ENCODE measurements at places on chromosomes 6 and 20. TPM values are rescaled to one million over a fixed set of nuclear protein-coding genes. Genes with fewer than 3 reads are reported as not detected.

GRCh38 chr6:108841377-108841855 is 6.8 kb upstream of the ARMC2 start:
- DNase-seq, result no peak

- DNase-seq, result no peak
Measured at GRCh38 chr6:14059791-14060436, 57.7 kb upstream of the CD83 start.

The SIRPD gene
- polyA plus RNA-seq, result not detected

DNA sequence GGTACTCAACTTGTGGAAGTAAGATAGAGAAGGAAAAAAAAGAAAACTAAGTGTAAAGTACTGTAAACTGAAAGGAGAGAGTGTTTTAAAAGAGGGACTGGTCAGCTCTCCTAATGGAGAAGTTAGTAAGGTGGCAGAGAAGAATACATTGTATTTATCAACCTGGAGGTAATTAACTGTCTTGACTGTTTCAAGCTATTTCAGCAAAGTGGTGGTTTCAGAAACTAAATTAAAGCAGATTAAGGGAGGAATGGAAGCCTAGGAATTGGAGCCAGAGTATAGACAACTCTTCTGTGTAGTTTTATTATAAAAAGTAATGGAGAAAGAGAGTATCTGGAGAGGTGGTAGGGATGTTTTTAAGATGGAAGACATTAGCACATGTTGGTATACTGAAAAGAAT is 2.7 kb upstream of the PHF10 start:
- no peak for DNase-seq

The WFDC5 gene
- not detected for polyA plus RNA-seq

All from left renal pelvis (tissue), 4 donors.